ENCODE measurements at places on chromosomes 5 and 9.

GRCh38 chr9:77013206-77013931 is 6.1 kb upstream of the FOXB2 start:
- DNase-seq, result no peak

DNA sequence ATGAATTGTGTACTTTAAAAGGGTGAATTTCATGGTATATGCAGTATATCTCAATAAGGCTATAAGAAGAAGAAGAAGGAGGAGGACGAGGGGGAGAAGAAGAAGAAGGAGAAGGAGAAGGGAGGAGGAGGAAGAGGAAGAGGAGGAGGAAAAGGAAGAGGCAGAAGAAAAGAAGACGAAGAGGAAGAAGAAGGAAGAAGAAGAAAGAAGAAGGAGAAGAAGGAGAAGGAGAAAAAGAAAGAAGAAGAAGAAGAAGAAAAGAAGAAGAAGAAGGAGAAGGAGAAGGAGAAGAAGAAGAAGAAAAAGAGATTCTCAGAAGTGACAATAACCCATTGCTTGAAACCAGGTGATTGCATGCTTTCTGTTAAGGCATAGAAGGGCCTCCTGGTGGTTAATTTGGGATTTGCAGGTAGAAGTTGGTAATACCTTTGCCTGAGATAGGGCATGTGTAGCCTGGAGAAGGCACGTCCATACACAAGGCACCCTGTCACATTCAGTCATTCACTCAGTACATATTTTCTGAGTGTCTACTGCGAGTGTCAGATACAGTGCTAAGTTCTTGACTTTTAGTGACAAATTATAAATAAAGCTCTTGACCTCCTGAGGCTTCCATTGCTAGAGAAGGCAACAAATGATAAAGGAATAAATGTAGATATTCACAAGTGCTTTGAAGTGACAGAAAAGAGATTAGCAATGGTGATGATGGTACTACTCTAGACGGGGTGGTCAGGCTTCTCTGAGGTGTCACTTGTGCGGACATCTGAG is 231.3 kb downstream of the NPR3 start:
- DNase-seq, result peak; percentile 47

DNA sequence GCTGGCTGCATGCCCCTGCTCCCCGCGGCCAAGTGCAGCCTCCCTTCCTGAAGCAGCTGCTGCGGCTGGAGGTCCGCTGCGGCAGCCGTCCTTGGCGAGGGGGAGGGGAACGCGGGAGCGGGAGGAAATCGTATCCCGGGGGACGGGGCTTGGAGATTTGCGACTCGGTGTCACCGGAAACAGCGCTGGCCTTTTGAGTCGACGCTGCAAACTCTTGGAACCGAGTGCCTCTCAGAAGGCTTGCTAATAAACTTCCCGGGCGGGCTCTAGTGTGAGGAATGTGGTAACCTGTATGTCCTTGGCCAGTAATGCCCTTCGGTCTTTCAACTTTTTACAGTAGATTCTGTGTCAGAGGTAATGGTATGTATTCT is 82.7 kb downstream of the PTPDC1 start:
- DNase-seq, result no peak

GRCh38 chr9:9389904-9390303 is 1222.9 kb downstream of the PTPRD start:
- no peak for DNase-seq

GRCh38 chr9:113511047-113511521 is 47.6 kb downstream of the RGS3 start:
- DNase-seq, result peak; percentile 77

- DNase-seq, result no peak
Measured at GRCh38 chr5:142433526-142434321, 108.9 kb upstream of the SPRY4 start.

GRCh38 chr9:4661165-4661564 is 929 bp upstream of the PLPP6 start:
- DNase-seq, result no peak

- no peak for DNase-seq
Measured at GRCh38 chr9:130143958-130144366, 28.2 kb upstream of the NCS1 start.

DNA sequence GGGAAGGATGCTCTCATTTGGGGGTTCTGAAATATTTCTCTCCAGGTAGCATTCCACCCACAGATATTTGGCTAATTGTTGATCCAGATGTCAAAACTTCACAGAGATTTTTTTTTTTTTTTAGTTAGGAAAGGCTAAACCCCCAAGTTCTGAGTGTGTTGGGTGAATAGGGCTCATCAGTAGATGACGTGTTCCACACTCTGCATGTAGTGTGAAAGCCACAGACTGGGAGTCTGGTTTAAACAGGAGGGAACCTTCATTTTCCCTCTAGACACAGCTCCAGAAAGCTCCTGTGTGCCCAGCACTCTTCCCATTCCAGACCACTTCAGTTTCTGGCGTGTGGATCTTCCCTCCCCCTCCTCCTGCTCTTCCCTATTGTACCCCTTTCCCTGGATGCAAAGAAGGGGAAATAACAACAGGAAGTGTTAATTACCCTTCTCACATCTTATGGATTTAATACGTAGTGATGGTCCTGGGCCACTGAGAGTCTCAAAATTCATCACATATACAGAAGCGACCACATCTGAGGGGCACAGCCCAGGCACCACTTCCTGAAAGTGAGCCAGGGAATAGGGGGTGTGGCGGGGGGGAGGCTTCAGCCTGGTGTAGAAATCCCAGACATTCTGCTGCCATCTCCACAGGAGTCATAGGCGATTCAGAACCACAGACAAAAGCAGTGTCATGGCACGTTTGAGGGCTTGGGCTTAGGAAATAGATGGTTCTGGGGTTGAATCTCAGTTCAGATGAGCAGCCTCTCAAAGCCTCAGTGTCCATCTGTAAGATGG is 65.1 kb downstream of the DAP start:
- no peak for DNase-seq

DNA sequence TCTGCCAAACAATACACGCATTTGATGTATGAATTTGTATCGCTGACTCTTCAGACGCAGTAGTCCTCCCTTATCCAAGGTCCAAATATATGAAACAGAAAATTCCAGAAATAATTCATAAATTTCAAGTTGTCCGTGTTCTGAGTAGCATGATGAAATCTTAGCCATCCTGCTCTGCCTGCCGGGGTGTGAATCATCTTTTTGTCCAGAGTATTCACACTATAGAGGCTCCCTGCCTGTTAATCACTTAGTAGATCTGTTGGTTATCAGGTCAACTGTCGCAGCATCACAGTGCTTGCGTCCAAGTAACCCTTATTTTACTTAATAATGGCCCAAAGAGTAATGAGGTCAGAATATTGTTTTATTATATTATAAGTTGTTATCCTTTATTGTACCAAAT is 268.1 kb downstream of the DOCK8 start:
- DNase-seq, result no peak

DNA sequence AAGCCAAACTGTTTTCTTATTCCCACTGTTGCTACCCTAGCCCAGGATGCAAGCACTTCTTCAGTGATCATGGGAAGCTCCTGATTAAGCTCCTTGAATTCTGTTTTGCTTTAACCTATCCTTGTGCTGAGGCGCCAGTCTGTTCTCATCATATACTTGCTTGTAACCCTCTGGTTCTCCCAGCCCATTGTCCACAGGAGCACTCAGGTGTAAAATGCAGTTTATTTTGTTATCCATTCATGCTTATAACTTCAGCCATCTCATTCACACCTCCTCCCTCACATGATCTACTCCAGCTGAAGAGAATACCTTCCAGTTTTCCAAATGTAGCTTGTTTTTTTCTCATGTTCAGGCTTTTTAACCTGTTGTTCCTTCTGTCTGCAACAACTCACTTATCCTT is 402.1 kb upstream of the BRINP1 start:
- no peak for DNase-seq

- no peak for DNase-seq
Measured at GRCh38 chr5:135827965-135828781, 6.3 kb upstream of the SLC25A48 start.

GRCh38 chr5:35487233-35488025 is 130.2 kb upstream of the SPEF2 start:
- no peak for DNase-seq

- no peak for DNase-seq
Measured at GRCh38 chr9:69093471-69094103, 58.0 kb downstream of the FXN start.

DNA sequence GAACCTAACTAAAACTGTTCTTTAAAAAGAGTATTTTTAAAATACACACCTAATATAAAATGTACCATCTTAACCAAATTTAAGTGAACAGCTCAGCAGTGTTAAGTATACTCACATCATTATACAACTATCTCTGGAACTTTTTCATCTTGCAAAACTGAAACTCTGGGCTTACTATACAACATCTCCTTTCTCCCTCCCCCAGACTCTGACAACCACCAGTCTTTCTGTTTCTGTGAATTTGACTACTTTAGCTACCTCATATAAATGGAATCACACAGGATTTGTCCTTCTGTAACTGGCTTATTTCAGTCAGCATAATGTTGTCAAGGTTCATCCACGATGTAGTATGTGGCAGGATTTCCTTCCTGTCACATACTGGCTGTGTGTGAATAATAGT is 93.5 kb downstream of the FOXD1 start:
- no peak for DNase-seq
